ENCODE measurements at places on chromosomes 7 and 10.

DNA sequence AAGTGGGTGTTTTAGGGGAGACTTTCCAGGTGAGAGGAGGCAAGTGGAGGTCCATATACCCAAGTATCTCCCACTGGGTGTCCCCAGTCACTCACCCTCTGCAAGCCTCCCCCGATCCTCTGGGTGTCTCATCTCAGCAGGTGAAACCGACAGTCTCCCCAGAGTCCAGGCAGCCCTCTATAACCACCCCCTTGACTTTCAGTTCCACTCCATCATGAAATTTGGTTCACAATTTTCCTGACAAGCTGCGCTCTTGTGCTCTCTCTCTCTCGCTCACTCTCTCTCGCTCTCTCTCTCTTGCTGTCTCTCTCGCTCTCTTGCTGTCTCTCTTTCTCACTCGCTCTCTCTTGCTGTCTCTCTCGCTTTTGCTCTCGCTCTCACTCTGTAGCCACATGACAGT lies 8.1 kb upstream of the RABGEF1 start:
- no peak for DNase-seq

- DNase-seq, result no peak
Measured at GRCh38 chr7:77536017-77536412, 1.1 kb upstream of the PTPN12 start.

DNA sequence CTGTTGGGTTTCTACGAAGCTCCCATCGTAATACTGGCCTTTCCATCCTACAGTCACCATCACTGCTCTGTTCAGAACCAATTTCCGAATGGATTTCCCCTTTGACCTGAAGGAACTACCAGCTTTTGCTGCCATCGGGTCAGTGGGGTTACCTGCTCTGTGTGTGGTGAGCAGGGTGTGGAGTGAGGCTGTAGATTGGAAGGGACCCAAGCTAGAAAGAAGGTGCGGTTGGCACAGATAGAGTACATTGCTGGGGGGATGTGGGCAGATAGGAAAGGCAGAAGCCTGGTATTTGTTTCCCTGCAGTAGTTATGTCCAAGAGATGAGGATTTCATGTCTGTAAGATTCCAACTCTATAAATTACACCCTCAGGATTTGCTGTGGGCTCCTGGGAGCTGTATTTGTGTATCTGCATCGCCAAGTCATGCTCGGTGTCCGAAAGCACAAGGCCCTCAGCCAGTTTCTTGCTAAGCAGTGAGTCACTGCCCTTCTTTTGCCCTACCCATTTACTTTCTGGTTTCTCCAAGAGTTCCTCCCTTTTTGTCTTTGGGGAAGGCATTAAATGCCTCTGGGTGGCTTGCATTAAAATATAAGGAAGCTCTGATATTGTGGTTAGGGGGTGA lies 15.4 kb downstream of the CLCN1 start:
- DNase-seq, result no peak

GRCh38 chr7:133310232-133310862 lies 57.5 kb downstream of the EXOC4 start:
- no peak for DNase-seq

- DNase-seq, result no peak
Measured at GRCh38 chr7:100655908-100656674, at the start of gene ACTL6B. Gene ACTL6B (minus strand): TSS chr7:100656448. CDS start chr7:100656354, 94 bp downstream.

DNA sequence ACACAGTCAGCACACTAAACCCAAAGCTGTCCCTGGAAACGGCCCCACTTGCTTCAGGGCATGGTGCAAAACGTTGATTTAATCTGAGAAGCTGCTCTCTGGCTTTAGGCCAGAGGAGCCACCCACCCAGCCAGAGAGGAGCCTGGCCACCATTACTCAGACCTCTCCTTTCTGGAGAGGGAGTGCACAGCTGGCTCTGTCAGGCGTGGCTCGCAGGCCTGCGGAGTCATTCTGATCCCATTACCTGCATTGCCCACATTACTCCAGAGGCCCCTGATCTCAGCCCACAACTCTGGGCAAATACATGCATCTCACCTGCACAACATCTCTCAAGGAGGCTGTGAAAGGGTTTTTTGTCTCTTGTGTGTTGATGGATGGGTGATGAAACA lies 370.0 kb upstream of the IGFBP3 start:
- DNase-seq, result no peak

- no peak for DNase-seq
Measured at GRCh38 chr7:103336761-103337160, 7.8 kb downstream of the DNAJC2 start.

DNA sequence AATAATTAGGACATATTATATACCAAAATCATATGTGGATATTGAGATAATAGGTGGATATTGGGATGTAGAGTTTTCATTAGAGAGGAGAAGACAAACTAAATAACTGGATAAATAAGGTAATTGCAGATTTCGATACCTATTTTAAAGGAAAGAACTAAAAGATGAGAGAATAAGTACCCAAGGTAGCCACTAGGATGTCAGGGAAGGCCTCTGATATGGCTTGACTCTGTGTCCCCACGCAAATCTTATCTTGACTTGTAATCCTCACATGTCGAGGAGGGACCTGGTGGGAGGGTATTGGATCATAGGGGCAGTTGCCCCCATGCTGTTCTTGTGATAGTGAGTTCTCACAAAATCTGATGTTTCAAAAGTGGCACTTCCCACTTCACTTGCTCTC lies 44.7 kb upstream of the TMEM229A start:
- DNase-seq, result no peak

- DNase-seq, result no peak
Measured at GRCh38 chr7:38907066-38907465, 1.9 kb downstream of the VPS41 start.

DNA sequence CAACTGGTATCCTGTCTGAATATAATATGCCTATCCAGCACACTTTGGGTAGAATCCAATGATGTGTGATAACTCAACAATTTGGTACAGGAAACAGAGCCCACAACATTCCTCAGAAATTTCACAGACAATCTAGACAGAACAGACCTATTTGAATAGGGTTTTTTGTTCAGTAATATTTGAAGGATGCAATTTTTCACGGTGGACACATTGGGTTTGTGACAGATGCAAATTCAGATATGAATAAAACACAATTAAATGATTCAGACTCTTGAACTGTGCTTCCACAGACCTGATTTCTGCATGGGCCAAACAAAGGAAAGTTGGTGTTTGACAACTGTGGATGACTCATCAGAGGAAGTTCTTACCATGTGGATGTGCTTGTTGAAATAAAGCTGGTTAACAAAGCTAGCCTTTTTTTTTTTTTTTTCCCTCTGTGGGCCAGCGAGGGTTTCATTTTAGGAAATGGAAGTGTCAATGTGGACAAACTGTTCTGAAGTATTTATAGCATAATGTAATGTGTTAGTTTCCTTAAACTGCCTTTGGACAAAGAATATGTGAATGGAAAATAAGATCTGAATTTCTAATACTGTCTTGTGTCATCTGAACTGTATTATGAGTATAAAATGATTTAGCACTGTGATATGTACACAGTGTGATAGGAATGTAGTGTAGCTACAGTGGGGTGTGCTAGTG lies 43.2 kb upstream of the FAM133B start:
- DNase-seq, result peak; percentile 96

GRCh38 chr7:131244259-131244852 lies 83.3 kb upstream of the MKLN1 start:
- no peak for DNase-seq

GRCh38 chr10:86079088-86079487 lies 287.5 kb downstream of the GRID1 start:
- DNase-seq, result no peak

- DNase-seq, result no peak
Measured at GRCh38 chr7:155468785-155469148, 10.8 kb downstream of the EN2 start.

GRCh38 chr10:125337510-125337909 lies 177.1 kb upstream of the CTBP2 start:
- DNase-seq, result no peak

- DNase-seq, result no peak
Measured at GRCh38 chr7:3243256-3243655, 57.8 kb upstream of the SDK1 start.

- no peak for DNase-seq
Measured at GRCh38 chr10:29861811-29862505, 197.4 kb downstream of the JCAD start.

GRCh38 chr7:81469869-81470723 lies 299.8 kb downstream of the HGF start:
- DNase-seq, result peak; percentile 24

GRCh38 chr7:28466341-28466740 lies 54.0 kb downstream of the CREB5 start:
- DNase-seq, result no peak

DNA sequence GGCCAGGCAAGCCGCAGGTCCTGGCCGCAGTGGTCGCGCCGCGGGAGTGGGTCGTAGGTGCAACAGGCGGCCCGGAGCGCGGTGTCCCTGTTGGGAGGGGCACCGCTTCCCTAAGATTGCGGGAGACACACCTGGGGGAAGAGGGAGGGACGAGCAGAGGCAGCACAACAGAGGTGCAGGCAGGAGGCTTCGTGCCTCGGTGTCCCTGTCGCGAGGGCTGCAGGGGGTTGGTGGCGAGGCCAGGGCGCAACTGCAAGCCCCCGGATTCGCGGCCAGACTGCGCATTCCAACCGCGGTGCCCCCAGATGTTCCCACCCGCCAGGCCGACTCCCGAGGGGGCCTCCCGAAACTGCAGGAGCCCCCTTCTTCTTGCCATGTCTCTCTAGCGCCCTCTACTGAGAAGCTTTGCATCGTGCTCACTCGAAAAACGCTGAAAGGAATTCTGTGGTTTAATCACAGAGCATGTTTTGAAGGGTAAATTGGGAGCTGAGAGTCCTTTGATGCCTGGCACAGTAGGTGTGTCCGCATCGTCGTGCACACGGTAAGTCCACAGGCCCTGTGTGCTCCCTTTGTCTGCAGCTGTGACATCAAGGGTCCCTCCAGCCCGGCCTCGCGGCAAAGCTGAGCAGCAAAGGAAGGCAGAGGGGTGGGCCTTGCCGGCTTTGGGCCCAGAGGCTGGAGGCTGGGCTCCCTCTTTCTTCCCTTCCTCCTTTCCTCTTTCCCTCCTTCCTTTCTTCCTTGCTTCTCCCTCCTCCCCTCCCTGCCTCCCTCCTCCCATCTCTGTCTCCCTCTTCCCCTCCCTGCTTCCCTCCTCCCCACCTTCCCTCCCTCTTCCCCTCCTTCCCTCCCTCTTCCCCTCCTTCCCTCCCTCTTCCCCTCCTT lies 6.2 kb upstream of the MBL2 start:
- DNase-seq, result peak; percentile 24

DNA sequence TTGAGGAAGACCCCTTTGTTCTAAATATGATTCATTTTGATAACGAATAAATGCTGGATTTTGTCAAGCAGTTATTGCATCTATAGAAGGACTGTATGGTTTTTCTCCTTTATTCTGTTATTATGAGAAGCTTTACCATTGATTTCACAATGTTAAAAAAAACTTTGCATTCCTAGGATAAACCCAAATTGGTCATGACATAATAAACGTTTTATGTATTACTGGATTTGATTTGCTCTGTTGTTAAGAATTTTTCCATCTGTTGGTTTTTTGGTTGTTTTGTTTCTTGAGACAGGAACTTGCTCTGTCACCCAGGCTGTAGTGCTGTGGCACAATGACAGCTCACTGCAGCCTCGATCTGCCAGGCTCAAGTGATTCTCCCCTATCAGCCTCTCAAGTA lies 2.2 kb upstream of the DNA2 start:
- no peak for DNase-seq

DNA sequence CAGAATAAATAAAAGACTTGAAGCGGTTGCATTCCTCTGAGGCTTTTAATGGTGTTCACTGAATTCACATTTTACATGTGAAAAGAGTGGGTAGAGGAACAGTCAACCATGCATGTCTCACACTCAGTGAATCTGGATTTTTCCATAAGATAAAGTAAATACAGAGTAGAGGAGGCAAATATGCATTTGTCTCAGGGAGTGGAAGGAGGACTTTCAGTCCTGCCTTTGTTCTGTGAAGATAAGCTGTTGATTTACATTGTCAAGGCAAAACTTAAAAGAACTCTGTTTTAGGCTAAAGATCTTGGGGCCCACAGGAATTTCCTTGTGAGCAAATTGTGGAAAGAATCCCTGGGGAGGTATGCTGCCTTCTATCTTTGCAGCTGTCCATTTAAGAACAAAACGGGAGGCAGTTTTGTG lies 825.3 kb upstream of the MBL2 start:
- DNase-seq, result no peak

GRCh38 chr7:2440608-2441245 lies 35.5 kb downstream of the GRIFIN start:
- no peak for DNase-seq

GRCh38 chr7:4612939-4613841 lies 68.9 kb upstream of the FOXK1 start:
- DNase-seq, result no peak

DNA sequence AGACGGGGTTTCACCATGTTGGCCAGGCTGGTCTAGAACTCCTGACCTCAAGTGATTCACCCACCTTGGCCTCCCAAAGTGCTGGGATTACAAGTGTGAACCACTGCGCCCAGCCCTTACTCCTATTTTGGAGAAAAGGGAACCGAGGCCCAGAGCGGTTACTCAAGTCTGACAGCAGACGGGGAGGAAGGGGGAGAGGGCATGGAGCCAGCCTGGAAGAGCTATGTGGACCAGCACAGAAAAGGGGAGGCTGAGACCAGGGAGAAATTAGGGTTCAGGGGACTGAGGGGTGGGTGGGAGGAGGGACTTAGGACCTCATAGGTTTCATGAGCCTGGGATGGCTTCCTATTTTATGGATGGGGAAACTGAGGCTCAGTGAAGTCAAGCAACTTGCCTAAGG lies 1.5 kb downstream of the SFRP5 start:
- DNase-seq, result no peak

DNA sequence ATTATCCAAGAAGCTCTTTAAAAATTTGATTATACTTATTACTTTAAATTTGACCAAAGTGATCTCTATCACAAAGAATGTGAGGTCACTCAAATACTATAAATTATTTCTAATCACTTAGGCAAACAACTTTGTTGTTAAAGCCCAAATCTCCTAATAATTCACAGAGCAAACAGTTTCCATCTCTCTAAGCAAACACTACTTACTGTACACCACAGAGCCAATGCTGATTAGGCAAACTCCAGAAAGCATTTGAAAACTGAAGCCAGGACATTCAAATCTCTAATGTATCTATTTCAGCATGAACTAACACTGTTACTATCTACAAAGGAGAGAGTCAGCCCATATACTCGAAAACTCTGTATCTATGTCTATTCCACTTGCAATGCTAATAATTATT lies 107.1 kb downstream of the RNF32 start:
- DNase-seq, result no peak

- DNase-seq, result no peak
Measured at GRCh38 chr10:34075254-34075926, 739.7 kb downstream of the PARD3 start.

- DNase-seq, result no peak
Measured at GRCh38 chr10:71159892-71160291, 52.5 kb upstream of the UNC5B start.

- DNase-seq, result no peak
Measured at GRCh38 chr10:123583639-123584418, 82.3 kb upstream of the GPR26 start.

- DNase-seq, result no peak
Measured at GRCh38 chr7:39971924-39972323, 21.9 kb downstream of the CDK13 start.
